Aorta (tissue), 5 donors: ENCODE measurements at places on chromosomes 2 and 18. TPM values are rescaled to one million over a fixed set of nuclear protein-coding genes. Genes with fewer than 3 reads are reported as not detected.

Gene GALNT14
- 1.7 TPM for total RNA-seq

Gene KCNG3
- 0.24 TPM for total RNA-seq

Gene TDRD15
- total RNA-seq, result 0.06 TPM

Gene PROM2
- 2.8 TPM for total RNA-seq

- no peak overlapping the region for H3K4me3 ChIP-seq
- H3K36me3 ChIP-seq, result no peaks in the 10 kb centered on the region
Observed at GRCh38 chr2:179677077-179677688, 184.2 kb downstream of the ZNF385B start.

DNA sequence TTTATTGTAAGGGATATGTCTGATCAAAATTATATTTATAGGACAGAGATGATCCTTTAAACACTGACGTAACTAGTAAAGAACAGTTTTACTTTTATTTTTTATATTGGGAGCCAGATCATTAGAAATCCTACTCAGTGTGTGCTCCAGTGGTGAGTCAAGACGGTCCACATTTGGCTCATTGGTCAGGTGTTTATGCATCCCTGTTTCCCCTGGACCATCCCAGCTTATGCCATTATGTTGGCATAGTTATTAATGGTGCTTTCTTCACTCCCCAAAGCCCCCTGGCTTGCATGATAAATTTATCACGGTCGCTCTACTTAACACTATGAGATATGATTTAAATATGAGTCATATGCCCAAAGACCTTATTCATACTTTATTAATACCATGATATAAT is 293.4 kb downstream of the XIRP2 start:
- H3K4me3 ChIP-seq, result no peak overlapping the region
- H3K27me3 ChIP-seq, result no peaks in the 10 kb centered on the region
- DNase-seq, result no peak
- no peaks in the 10 kb centered on the region for H3K4me1 ChIP-seq

DNA sequence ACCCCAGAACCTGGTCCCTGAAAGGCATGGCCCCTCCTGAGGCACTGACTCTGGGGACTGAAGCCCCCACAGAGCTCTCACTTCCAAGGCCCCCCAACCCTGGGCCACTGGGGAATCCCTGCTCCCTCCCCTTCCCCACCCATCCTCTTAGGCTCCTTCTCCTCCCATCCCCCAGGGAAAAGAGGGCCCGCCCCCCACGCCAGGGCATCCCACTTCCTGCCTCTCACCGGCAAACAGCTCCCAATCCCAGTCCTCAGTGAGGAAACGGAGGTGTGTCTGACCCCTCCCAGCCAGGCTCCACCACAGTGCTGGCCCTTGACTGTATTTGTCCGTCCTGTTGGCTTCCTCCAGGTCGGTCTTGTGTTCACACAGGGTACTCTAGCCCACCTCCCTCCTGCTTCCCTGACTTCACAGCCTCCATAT is 35.0 kb upstream of the PTMA start:
- no peaks in the 10 kb centered on the region for H3K36me3 ChIP-seq
- DNase-seq, result no peak
- no peaks in the 10 kb centered on the region for H3K27me3 ChIP-seq
- H3K27ac ChIP-seq, result no peak overlapping the region
- H3K4me1 ChIP-seq, result no peaks in the 10 kb centered on the region
